Kidney tubule cell (primary cell): ENCODE measurements at places on chromosomes 4 and X.

GRCh38 chrX:17792826-17793225, 55.5 kb downstream of the SCML1 start:
- no peak for DNase-seq

- DNase-seq, result no peak
These were observed 370.8 kb downstream of the FSTL5 start for GRCh38 chr4:161792991-161793390.

GRCh38 chrX:11648705-11649519, 16.8 kb downstream of the ARHGAP6 start:
- DNase-seq, result peak; percentile 49

DNA sequence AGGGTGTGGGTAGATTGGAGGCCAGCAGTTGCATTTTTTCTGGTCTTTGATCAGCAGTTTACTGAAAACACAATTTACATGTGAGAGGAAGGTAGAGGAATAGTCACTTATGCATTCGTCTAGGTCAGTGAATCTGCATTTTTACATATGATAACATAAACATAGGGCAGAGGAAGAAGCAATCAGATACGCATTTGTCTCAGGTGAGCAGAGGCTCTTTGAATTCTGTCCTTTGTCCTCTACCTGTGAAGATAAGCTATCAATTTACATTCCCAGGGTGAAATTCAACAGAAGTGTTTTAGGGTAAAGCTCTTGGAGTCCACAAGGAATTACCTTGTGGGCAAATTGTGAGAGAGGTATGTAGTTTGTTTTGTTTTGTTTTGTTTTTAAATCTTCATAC, 306.5 kb downstream of the MAGEB5 start:
- DNase-seq, result no peak

DNA sequence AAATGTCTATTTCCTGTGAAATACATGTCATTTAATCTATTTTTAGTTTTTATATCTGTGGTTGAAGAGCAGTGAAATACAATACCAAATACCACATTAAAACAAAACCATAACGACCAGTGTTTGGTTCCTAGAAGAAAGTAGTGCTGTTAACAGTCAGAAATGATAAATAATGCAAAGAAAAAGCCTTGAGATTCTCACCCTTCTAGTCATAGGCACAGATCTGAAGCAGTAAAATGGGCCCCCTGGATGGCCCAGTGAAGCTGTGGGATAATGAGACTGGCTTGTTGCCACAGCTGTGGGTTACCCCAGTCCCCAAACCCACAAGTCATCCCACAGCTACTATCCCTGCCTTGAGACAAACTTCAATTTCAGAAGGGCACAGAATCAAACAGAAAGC, 137.3 kb upstream of the RPL34 start:
- DNase-seq, result no peak

DNA sequence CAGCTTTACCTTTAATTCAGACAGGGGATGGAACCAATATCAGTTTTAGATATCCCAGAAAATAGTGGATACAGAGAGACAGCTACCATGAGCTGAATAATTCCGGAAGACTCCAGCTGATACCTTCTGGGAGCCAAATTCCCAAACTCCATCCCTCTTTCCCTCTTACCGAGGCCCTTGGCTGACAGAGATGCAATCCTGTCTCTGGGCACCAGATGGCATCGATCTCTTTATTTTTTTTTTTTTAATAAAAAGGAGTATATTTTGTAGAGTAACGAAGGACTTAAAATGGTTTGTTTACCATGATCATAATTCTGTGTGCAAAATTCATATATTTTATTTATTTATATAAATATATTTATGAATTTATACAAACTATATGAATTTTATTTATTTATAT, 31.0 kb downstream of the RAB40A start:
- peak; percentile 22 for DNase-seq

GRCh38 chrX:12489341-12489740, 301.9 kb upstream of the PRPS2 start:
- DNase-seq, result no peak

DNA sequence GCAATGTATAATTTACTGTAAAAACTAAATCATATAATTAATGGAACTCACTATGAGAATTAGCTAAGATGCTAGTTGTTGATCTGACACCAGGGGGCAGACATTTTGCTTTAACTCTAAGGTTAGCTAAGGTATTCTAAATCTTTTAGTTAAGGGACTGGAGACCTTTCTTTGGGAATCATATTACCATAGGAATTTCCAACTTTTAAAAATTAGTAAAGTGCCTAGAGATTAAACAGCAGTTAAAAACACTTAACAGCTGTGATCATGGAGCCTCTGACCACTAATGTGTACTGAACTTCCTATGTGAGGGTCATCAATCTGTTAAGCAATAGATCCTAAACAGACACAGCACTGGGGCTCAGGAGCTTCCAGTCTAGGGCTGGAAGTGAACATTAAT, 226.6 kb downstream of the NSUN7 start:
- peak; percentile 66 for DNase-seq

- DNase-seq, result no peak
These were observed 2.2 kb downstream of the MAPK10 start for GRCh38 chr4:86357608-86358007.

DNA sequence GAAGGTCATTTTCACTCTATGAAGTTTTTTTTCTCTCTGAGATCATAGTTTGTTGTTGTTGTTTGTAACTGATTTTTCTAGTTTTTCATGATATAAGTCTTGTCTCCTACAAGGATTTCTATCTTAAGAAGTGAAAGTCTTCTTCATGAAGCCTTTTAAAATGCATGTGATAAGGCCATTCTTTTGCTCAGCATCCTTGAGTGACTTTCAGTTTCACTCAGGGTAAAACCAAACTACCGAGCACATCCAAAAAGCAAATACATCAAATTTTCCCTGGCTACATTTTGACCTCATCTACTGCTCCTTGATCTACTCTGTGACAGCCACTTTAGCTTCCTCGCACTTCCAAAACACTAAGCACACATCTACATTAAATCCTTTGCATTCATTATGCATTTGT, 580.7 kb downstream of the KCTD8 start:
- no peak for DNase-seq
